ENCODE measurements at places on chromosomes 2 and 18. TPM values are rescaled to one million over a fixed set of nuclear protein-coding genes. Genes with fewer than 3 reads are reported as not detected.
A peak's percentile ranks its signal among the peaks of the same experiment; 100 is the strongest.

- no peak overlapping the region for H3K27ac ChIP-seq
- DNase-seq: no peak
- no peaks in the 10 kb centered on the region for H3K27me3 ChIP-seq
- no peaks in the 10 kb centered on the region for H3K4me1 ChIP-seq
- H3K4me3 ChIP-seq: no peak overlapping the region
- no peaks in the 10 kb centered on the region for H3K36me3 ChIP-seq
Observed at GRCh38 chr2:138652378-138652777, 127.8 kb downstream of the NXPH2 start.

GRCh38 chr2:233976690-233977294 lies 59.6 kb downstream of the TRPM8 start:
- no peak overlapping the region for H3K4me3 ChIP-seq
- no peak overlapping the region for H3K27ac ChIP-seq
- H3K36me3 ChIP-seq: no peaks in the 10 kb centered on the region
- no peaks in the 10 kb centered on the region for H3K4me1 ChIP-seq
- DNase-seq: no peak
- H3K27me3 ChIP-seq: peaks cover 89% of the 10 kb centered on the region

DNA sequence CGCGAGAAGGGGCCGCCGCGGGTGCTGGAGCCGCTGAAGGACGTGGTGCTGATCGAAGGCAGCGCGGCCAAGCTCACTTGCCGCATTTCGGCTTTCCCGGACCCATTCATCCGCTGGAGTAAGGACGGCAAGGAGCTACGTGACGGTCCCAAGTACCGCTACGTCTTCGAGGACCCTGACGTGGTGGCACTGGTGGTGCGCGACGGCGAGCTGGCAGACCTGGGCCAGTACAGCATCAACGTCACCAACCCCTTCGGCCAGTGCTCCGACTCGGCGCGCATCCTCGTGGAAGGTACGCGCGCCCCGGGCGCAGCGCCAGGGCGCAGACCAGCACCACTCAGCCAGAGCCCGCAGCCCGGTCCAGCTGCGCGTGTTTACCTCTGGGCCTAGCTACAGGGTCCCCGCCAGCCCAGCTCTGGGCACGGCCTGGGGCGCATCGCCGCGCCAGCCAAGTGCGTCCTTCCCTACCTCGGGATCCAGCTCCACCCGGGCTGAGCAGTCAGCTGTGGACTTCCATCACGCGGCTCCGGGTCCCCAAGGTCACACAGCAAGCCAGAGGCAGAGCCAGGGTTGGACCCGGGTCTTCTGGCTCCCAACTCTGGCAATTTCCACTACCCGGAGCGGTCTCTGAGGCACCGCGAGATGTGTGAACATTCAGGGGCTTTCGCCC lies 1.7 kb upstream of the GMPPA start:
- peaks cover 55% of the 10 kb centered on the region for H3K4me1 ChIP-seq
- DNase-seq: no peak
- peak overlapping the region; percentile 99 for H3K27ac ChIP-seq
- peaks cover 6% of the 10 kb centered on the region for H3K36me3 ChIP-seq
- H3K4me3 ChIP-seq: peak overlapping the region; percentile 75
- H3K27me3 ChIP-seq: peaks cover 40% of the 10 kb centered on the region

DNA sequence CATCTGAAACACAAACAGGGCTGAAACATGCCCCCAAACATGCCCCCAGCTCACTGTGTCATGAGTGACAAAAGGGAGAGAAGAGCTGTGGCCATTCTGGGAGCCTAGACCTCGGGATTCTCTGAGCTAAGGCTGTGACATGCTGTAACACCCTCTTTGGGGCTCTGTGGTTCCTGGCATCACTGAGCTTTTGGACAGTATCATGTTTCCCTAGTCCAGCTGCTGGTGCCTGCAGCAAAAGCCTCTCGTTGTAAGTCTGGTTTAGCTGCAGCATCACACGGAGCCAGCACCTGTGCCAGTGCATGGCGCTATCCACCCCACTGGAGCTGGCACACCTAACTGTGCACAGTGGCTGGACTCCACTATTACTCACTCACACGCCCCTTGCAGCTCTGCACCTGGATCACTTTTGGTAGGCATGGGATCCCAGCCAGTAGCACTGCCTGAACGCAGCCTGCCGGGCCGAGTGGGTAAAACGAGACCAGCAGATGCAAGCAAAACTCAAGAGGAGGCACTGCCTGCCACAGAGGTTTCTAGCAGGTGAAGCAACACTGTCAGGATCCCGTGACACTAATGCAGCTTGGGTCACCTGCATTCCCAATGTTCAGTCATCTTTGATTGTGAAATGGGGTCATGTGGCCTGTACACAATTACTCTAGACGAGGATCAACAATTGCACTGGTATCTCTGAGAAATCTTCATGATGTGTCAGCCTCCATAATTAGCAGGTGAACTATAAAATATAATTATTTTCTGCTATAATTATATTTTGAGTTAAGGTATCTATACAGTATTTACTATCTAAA lies 547.2 kb downstream of the ZNF804A start:
- H3K36me3 ChIP-seq: no peaks in the 10 kb centered on the region
- DNase-seq: no peak
- no peak overlapping the region for H3K27ac ChIP-seq
- no peaks in the 10 kb centered on the region for H3K27me3 ChIP-seq
- no peaks in the 10 kb centered on the region for H3K4me1 ChIP-seq

DNA sequence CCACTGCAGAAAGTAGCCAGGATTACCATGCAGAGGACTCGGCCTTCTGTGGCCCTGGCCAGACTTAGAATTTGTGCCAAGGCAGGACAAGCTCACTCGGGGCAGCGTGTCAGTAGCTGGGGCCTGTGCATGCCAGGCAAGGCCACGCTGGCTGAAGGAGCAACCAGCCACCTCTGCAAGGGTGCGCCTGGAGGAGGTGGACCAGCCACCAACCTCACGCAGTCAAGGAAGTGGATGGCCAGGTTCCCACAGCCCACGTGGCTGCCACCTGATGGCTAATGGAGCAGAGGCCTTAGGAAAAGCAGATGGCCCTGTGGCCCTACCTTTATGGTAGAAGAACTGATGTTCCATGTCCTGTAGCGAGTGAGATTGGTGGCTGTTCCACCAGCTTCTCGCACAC lies 107.9 kb downstream of the CCDC74A start:
- H3K27me3 ChIP-seq: no peaks in the 10 kb centered on the region
- H3K27ac ChIP-seq: no peak overlapping the region
- H3K4me1 ChIP-seq: no peaks in the 10 kb centered on the region

The EVA1A gene
- total RNA-seq: 0.41 TPM

The EIF2AK3 gene
- 8.2 TPM for total RNA-seq

The DSG1 gene
- total RNA-seq: 1.3 TPM

The LIMS1 gene
- total RNA-seq: 77.0 TPM

The PDE11A gene
- total RNA-seq: 2.5 TPM

The CXCR1 gene
- 0.44 TPM for total RNA-seq

The PAIP2B gene
- 76.6 TPM for total RNA-seq

The KCNS3 gene
- total RNA-seq: 4.0 TPM

The PLCL1 gene
- total RNA-seq: 78.6 TPM

Measured in left ventricle myocardium inferior (tissue), 1 donor.